ENCODE measurements at places on chromosomes 2 and 18.
A peak's percentile ranks its signal among the peaks of the same experiment; 100 is the strongest.

- DNase-seq: no peak
These were observed 811.3 kb downstream of the CPS1 start for GRCh38 chr2:211367711-211368110.

GRCh38 chr2:27966466-27966865 is 75.9 kb downstream of the BABAM2 start:
- no peak for DNase-seq

GRCh38 chr2:51995293-51995692 is 963.4 kb upstream of the NRXN1 start:
- no peak for DNase-seq

- no peak for DNase-seq
These were observed 3.2 kb upstream of the UGT1A6 start for GRCh38 chr2:233689501-233689900.

DNA sequence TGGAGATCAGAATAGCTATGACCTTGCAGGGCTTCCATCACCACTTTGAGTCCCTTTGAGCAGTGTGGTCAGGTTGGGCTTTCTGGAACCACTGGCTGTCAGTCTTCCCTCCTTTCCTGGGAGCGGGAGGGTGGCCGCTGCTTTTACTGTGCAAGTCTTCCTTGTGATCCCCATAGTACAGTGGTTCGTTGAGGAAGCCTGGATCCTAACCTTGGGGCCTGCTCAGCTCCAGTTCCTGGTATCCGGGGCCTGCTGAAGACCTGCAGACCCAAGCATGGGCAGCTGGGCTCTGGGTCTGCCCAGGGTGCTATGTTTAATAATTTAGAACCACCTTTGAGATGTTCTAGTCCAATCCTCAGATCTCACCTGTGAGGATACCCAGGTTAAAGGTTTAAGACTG is 104.2 kb downstream of the CLIP4 start:
- DNase-seq: no peak

GRCh38 chr2:239879423-239880084 is 145.6 kb downstream of the NDUFA10 start:
- no peak for DNase-seq

DNA sequence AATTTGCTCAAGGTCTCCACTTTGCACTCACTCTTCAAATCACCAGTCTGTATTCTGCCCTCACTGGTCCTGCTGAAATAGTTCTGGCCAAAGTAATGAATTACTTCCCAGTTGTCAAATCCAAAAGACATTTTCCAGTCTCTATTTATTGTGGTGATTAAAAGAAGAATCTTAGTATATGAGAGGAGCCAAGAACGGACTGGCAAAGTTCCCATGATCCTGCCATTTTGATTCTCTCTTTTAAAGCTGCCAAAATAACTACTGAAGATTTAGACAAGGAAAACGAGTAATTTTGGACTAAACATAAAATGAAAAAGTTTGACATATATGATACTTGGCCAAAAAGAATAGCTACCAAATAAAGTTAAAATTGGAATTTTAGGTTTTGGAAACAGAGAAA is 12.0 kb downstream of the THSD7B start:
- DNase-seq: no peak

DNA sequence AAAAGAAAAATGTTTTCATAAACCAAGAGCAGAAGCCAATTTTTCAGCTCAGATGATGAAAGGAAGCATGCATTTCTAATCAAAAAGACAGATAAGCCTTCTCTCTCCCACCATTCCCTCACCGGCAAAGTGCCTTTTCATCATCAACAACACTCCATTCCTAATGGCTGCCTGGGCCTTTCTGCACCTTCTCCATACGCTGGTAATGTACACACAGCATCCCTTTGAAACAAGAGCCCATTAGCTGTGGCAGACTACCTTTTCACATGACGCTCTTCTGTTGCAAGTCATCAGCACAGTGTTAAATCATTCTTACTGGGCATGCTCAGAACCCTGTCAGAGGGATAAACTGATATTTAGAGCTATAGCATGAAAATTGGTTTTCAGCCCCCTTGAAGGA is 408.9 kb downstream of the MEIS1 start:
- DNase-seq: no peak

GRCh38 chr18:24868311-24868710 is 407.9 kb downstream of the HRH4 start:
- no peak for DNase-seq

DNA sequence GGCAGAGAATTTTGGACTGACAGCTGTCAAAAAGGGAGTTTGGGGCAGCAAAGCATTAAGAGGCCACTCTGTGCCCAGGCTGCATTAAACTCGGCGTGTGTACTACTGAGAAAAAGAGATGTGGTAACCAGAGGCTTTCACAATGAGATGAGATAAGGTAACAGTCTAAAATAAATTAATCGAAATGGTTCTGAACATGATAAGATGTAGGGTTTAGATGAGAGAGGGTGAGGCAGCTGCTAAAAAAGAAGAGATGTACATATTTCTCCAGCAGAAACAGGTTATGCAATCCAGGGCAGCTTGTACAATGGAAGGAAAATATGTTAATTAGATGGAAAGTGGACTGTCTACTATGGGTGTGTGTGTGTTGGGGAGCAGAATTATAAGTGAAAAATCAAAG is 39.2 kb upstream of the ACTR3 start:
- DNase-seq: no peak

DNA sequence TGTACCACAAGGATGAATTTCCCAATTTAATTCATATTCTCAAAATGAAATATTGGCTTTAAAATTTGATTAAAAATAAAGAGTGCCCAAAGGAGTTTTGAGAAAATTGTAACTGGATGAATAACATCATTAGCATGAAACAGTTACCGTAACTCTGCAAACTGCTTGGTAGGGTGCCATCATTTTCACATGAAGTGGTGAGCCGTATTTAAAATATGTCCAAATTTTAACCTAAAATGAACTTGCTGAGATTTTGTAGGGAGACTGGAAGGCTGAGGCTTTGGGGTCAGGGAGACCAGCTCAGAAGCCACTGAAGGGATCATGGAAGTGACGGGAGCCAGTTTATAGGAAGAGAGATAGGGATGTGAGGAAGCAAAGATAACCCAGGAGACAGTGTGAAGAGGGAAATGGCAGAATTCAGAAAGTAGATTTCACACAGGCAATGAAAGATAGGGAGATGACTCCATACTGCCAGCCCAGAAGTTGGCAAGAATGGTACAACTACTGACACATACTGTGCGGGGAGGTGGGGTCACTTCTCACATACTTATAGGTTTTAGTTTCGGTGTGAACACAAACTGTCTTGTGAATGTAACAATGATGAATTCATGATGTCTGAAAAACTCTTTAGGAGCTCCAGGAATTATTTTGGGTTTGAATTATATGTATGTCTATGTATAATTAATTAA is 53.8 kb downstream of the EFEMP1 start:
- no peak for DNase-seq

DNA sequence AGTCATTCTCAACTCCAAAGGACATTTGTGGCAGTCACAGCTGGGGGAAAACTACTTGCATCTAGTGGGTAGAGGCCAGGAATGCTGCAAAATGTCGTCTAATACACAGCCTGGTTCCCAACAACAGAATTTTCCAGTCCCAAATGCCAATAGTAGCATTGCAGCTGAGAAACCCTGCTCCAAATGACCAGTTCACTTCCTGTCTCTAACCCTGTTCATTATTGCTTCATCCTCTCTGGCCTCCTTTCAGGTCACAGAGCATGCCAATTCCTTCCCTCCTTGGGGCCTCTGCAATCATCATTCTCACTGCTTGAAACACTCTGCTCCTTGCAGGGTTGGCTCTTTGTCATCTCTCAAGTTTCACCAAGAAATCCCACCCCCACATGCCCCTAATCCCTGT is 139.1 kb downstream of the IRS1 start:
- DNase-seq: no peak

GRCh38 chr18:49898421-49898820 is 85.1 kb upstream of the ACAA2 start:
- DNase-seq: peak; percentile 2

DNA sequence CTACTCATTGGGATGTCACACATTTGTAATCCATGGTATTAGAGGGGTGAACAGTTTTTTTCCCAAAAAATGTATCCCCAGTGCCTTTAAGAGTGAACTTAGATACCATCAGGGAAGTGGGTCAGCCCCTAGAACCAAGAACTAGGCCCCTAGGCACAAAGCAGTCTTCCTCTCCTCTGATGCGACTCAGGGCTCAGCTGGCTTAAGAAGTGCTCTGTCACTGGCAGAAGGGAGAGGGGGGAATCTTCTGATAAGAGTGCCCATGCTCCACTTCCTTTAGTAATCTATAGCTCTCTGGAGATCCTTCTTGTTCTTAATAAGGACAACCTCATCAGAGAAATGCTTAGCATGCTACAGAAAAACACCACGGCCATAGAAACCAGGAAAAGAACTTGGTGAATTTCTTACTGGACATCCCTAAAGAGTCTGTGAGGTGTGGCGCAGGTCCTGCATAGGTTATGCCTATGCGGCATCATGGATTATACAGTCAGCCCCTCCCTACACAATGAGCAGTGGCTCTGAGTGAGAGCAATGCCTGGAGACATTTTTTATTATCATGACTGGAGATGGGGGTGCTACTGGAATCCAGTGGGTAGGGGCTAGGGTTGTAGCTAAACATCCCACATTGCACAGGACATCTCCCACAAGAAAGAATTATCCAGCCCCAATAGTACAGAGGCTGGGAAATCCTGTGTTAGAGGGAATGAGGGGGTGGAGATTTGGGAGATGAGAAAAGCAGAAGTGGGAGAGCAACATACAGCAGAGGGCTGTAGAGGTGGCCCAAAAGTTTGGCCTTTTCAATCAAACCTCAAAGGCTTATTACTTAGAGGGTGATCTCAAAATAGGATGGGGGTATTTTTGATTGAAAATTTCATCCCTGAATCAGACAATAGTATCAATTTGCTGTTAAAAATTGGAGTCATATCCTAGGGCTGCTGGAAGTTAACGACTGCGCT is 21.7 kb upstream of the ZNF385B start:
- DNase-seq: no peak

- peak; percentile 36 for DNase-seq
These were observed 21.3 kb downstream of the HNRNPLL start for GRCh38 chr2:38581193-38582147.

DNA sequence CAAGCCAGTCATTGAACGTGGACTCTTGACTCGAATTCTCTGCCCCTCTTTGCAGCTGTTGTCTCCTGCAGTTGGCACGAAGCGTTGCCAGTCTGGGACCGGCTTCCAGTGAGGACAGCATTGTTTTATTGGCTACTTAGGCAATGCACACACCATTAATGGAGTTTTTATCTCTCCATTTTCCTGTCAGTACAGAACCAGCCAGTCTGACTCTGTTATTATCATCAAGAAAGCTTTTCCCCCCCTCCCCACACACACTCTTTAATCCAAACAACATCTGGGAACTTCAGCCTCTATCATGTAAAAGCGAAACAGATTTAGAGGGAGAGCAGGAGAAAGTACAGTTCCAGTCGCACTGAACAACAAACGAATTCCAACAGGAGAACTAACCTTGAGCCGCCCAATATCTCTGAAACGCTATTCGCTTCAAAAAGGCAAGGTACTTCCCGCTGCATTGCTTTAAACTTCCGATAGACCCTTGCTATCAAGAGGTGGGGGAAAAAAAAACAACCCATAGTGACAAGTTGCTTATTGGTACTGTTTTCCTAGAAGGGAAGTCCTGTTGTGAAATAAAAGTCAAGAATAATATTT is 38.2 kb downstream of the ACVR1 start:
- peak; percentile 69 for DNase-seq

DNA sequence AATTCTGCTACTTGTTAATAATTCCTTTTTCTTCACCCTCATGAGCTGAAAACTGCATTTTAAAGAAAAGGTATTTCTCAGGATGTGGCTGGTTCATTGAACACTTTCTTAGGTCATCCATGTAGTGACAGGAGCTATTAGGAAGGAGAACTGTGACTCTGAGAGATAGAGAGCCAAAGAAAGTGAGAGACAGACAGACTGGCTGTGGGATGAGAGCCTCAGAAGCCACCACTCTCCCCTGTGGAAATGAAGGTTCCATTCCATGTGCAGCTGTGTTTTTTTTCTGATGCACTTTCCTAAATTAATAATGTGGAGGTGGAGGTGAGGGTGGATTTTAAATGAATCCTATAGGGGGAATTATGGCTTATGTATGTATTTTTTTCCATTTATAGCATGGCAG is 113.3 kb downstream of the FAM210A start:
- no peak for DNase-seq

DNA sequence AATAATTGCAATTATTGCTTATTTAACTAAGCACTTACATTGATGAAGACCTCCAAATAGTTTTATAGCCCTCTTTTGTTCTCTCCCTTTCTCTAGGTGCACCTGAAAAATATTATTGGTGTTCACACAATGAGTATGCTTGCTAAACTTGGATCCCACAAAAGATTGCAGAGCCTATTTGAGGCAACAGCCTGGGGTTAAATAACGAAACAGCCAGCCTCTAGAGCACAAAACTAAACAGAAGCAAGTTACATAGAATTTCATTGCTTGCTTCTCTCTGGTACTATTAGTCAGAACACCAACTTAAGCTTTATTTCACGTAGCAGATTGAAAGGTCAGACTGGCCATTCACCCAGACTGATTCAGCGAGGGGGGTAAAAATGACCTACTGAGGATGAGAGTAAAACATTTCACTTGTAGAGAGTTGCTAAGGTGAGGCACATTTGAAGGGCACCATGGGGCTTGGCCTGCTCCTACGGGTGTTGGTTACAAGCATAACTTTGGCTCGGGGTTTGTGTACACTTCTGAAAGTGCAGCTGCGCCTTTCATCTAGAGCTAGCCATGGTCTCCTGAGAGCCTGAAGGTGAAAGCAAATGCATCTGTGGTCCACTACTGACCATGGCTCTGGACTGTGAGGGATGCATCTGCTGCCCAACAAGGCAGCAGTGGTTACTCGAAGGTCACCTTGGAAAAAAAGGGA is 225.1 kb upstream of the LRRTM1 start:
- DNase-seq: no peak

GRCh38 chr2:26772064-26773001 is 8.2 kb downstream of the SLC35F6 start:
- DNase-seq: peak; percentile 83
